ENCODE measurements at places on chromosomes 7 and 10. TPM values are rescaled to one million over a fixed set of nuclear protein-coding genes. Genes with fewer than 3 reads are reported as not detected.

- no peaks in the 10 kb centered on the region for H3K27me3 ChIP-seq
- H3K4me1 ChIP-seq = peaks cover 15% of the 10 kb centered on the region
- no peak overlapping the region for H3K27ac ChIP-seq
- no peaks in the 10 kb centered on the region for H3K36me3 ChIP-seq
- no peak overlapping the region for H3K4me3 ChIP-seq
These were observed 62.9 kb downstream of the ELMO1 start for GRCh38 chr7:37385787-37386186.

- no peaks in the 10 kb centered on the region for H3K36me3 ChIP-seq
- H3K4me3 ChIP-seq = no peak overlapping the region
- DNase-seq = no peak
- no peak overlapping the region for H3K27ac ChIP-seq
These were observed 214.4 kb upstream of the CELF2 start for GRCh38 chr10:10803278-10803677.

- DNase-seq = no peak
- no peaks in the 10 kb centered on the region for H3K4me1 ChIP-seq
- H3K4me3 ChIP-seq = no peak overlapping the region
- H3K27ac ChIP-seq = no peak overlapping the region
- peaks cover 78% of the 10 kb centered on the region for H3K27me3 ChIP-seq
These were observed 7.0 kb downstream of the PTF1A start for GRCh38 chr10:23198940-23199767.

DNA sequence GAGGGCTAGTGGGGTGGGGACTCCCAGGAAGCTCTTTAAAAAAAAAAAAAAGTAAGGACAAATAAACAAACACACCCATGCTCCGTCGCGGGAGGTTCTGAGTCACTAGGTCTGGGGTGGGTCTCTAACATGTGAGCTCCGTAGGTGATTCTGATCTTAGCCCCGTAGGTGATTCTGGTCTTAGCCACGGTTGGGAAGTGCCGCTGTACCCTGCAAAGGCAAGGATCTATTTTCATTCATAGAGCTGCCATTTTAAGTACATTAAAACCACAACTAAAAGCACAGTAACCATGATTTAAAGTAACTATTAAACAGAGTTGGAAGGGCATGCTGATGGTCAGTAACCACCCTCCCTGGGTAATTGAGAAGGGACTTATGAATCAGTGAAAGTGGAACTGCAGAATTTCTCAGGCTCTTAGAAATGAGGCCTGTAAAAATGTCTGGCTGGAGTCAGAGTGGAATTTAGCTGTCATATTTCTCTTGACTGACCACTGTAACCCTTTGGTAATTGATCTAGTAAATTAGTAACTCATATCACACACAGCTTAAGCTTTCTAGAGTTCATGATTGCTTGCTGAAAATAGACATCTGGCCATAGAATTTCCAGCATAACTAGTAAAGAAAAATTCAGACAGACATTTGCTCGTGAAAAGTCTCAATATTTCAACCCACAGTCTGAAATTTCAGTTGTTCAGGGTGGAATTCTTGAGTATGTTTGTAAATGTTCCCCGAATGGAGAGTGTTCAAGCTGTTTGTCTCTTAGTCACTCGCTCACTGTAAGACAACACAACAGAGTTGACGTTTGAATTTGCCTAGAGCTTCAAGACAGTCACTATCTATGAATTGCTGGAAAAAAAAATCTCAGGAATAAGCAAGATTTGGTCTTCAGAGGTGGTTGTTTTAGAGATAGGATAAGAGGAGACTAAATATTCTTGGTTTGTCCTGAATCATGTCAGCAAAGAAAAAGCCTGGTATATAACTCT is 34.2 kb upstream of the TCF7L2 start:
- no peak overlapping the region for H3K27ac ChIP-seq
- H3K27me3 ChIP-seq = no peaks in the 10 kb centered on the region
- no peak overlapping the region for H3K4me3 ChIP-seq
- peaks cover 6% of the 10 kb centered on the region for H3K36me3 ChIP-seq

Gene A1CF
- polyA plus RNA-seq = not detected

Gene ABCB1
- polyA plus RNA-seq = 14.7 TPM

DNA sequence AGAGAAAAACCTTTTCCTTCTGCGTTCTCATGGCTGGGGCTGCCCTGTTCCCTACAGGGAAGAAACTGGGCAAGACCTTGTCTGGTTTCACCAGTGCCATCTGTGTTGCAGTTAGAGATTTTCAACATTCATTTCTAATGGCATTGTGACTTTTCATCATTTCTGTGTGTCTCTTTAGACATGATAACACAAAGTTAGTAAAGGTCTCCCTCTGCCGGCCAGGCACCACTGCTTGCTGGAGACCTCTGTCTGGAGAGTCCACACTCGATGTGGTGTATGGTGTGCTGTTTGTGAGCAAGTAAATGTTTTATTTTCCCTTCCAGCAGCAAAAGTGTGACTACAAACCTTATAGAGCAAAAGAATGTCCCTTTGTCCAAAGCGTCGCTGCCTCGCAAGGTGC is 213.5 kb downstream of the PAXIP1 start:
- DNase-seq = no peak
- no peaks in the 10 kb centered on the region for H3K4me1 ChIP-seq
- H3K4me3 ChIP-seq = no peak overlapping the region
- H3K27ac ChIP-seq = no peak overlapping the region
